ENCODE measurements at places on chromosomes 1 and 21. TPM values are rescaled to one million over a fixed set of nuclear protein-coding genes. Genes with fewer than 3 reads are reported as not detected.

The LAMTOR5 gene
- total RNA-seq: 56.3 TPM

The FCRL1 gene
- 0.23 TPM for total RNA-seq

The CFAP57 gene
- 6.2 TPM for total RNA-seq

The USP21 gene
- total RNA-seq: 14.5 TPM

The KIF2C gene
- 6.5 TPM for total RNA-seq

The LCE1B gene
- not detected for total RNA-seq

The TMPRSS15 gene
- 0.23 TPM for total RNA-seq

The ZBTB40 gene
- total RNA-seq: 11.5 TPM

The HCRTR1 gene
- total RNA-seq: 2.5 TPM
